ENCODE measurements at places on chromosomes 11 and 22. TPM values are rescaled to one million over a fixed set of nuclear protein-coding genes. Genes with fewer than 3 reads are reported as not detected.

The GPR137 gene
- 49.4 TPM for total RNA-seq

The MMP8 gene
- total RNA-seq = not detected

The PAX6 gene
- total RNA-seq = not detected

The SCN4B gene
- 0.17 TPM for total RNA-seq
